ENCODE measurements at places on chromosomes 4 and X.

GRCh38 chr4:98586291-98586961, 72.0 kb downstream of the TSPAN5 start:
- DNase-seq: no peak

- no peak for DNase-seq
Observed at GRCh38 chrX:150085881-150086280, 147.6 kb upstream of the EOLA2 start.

- no peak for DNase-seq
Observed at GRCh38 chr4:121875652-121876051, 5.4 kb upstream of the BBS7 start.

DNA sequence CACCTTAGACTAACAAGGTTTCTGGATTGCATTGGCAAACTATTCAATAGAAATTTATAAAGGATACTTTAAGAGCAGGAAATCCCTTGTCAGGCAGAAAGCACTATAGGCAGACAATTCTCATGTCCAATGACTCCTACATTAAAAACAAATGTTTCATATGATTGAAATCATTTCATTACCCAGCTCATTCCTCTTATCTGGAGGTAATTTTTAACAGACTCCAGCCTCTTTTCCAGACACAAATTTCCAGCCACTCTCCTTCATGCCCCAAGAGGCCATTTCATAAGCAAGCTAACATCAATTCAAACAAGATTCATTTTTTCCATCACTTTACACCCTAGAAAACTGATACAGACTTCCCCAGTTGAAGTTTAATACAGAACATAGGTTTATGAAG, 495.1 kb upstream of the FRG1 start:
- DNase-seq: no peak

GRCh38 chr4:106775636-106776035, 260.5 kb downstream of the DKK2 start:
- DNase-seq: peak; percentile 76

DNA sequence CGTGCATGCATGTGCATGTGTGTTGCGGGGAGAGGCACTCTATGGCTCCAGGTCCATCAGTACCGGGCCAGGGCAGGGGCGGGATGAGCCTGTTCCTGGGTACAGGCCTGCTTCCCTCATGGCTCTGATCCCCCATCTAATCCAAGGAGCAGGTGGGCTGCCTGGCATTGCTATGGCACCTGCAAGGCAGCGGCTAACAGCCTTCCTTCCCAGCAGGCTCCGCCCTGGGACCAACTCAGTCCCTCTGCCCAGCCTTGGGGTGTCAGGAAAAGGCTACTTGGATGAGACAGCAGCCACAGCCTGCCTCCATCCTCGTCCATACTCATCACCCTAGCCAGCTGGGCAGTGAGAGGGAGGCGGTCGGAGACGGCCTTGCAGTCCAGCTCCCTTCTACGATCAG, 46.5 kb downstream of the PPP2R2C start:
- no peak for DNase-seq

GRCh38 chr4:54391104-54391503, 162.0 kb downstream of the PDGFRA start:
- no peak for DNase-seq
